Activated CD4-positive, alpha-beta T cell treated with anti-CD3 and anti-CD28 coated beads, Interleukin-2, Interleukin-6, amounts not matched to agents 100 ng/mL and 50 ng/mL, durations not matched to agents 16 hours and 8 hours (primary cell): ENCODE measurements at places on chromosomes 12 and 14.

- no peak for DNase-seq
These were observed 46.0 kb downstream of the PAH start for GRCh38 chr12:102871014-102871413.

DNA sequence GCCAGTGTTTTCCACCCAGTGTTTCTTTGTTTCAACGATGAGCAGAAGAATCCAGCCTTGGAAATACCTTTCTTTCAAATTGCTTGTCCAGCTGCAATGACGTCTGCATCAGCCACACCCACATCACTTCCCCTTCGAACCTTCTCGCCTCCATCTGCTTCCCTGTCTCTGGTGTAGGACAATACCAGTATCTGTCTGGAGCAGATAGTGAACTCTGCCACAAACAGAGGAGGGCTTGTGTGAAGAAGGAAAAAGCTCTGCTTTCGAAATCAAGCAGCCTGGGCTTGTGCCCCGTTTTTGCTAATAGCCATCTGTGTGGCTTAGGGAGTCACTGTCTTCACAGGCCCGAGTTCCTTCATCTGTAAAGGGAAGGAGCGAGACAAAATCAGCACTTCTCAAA lies 415.4 kb downstream of the ZFP36L1 start:
- DNase-seq = no peak

- no peak for DNase-seq
These were observed 896 bp downstream of the EID3 start for GRCh38 chr12:104304261-104305009.

GRCh38 chr12:109191621-109192250 lies 75.3 kb downstream of the ACACB start:
- no peak for DNase-seq

GRCh38 chr14:54667764-54668163 lies 100.8 kb downstream of the SAMD4A start:
- no peak for DNase-seq

- peak; percentile 56 for DNase-seq
These were observed 28.5 kb downstream of the FOS start for GRCh38 chr14:75306927-75307699.

GRCh38 chr12:51028813-51029150 lies 2.6 kb upstream of the SLC11A2 start:
- no peak for DNase-seq

DNA sequence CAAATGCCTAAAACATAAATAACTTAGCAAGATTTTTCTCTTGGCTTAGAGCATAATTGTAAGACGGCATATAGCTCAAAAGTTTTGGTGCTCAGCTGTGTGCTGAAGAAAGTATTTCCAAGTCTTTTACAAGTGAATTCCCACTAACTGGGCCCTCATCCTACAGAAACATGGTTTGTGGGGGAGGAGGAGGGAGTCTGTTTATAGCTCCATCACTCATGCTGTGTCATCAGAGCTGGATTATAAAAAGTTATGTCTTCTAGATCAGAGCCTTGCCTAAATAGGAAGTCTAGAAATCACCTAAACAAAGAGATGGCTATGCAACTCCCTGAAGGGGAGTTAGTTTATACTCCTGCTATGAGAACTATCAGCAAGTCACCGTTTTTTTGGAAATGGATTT lies 65.9 kb upstream of the OTOGL start:
- no peak for DNase-seq

DNA sequence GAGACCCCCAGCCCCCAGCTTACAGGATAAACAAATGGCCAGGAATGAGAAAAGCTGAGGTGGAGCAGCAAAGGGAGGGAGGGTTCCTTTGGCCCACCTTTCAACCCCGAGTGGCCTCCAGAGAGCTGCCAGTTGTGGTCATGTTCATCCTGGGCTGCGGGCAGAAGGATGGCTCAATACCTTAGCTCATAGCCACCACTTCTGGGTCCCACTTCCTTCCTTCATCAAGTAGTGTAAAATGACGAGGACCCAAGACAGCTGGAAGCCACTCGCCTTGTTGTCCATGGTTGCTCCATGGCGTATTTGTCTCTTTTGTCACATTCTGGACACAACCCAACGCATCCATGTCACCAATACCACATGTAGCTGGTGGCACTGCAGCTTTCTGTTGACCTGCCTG lies 24.2 kb downstream of the CRACR2A start:
- peak; percentile 75 for DNase-seq

- DNase-seq = no peak
These were observed 28.9 kb upstream of the STON2 start for GRCh38 chr14:81429028-81429427.

DNA sequence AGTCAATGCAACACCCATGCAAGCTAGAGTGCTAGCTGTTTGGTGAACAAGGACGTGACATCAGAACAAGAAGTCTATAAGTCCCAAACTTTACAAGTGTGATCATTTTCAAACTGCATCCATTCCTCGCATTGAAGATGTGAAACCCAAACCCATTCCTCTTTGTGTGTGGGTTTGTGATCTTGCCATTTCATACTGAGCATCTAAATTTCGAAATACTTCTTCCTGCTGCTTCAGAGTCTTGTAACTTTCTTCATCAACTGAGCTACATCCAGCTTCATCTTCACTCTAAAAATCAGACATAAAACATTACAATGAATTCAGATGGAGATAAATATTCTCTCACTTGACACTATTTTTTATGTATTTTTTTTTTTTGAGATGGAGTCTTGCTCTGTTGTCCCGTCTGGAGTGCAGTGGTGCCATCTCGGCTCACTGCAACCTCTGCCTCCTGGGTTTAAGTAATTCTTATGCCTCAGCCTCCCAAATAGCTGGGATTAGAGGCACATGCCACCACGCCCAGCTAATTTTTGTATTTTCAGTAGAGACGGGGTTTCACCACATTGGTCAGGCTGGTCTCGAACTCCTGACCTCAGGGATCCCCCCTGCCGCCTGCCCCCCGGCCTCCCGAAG lies 4.8 kb upstream of the ZCCHC8 start:
- no peak for DNase-seq

GRCh38 chr12:109582636-109583035 lies 9.0 kb downstream of the MVK start:
- DNase-seq = no peak

- no peak for DNase-seq
These were observed 2.0 kb upstream of the CHURC1 start for GRCh38 chr14:64912261-64912660.
